ENCODE measurements at places on chromosomes 4 and X. TPM values are rescaled to one million over a fixed set of nuclear protein-coding genes. Genes with fewer than 3 reads are reported as not detected.

DNA sequence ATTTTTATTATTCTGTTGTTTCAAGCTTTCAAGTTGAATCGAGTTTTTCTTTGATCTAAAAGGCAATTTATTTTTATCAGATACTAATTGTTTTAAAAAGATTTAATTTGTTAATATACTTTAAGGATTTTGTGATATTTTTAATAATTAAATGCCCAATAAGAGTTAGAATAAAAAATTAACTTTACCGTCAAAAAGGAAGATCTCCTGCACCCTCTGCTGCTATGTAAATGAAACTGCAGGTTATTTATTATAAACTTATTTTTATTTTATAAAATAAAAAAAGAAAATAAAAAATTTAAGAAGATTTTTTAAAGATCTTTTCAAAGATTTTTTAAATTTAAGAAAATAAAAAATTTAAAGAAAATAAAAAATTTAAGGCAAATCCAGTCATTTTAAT lies 166.1 kb downstream of the CCSER1 start:
- no peak for DNase-seq

- DNase-seq: no peak
These were observed 76.4 kb upstream of the DCLK2 start for GRCh38 chr4:150001815-150002214.

Gene PNMA6F
- total RNA-seq: not detected

Gene FRAS1
- total RNA-seq: 3.2 TPM
